Activated naive CD8-positive, alpha-beta T cell treated with anti-CD3 and anti-CD28 coated beads for 36 hours (primary cell): ENCODE measurements at places on chromosomes 1 and 21. TPM values are rescaled to one million over a fixed set of nuclear protein-coding genes. Genes with fewer than 3 reads are reported as not detected.
A peak's percentile ranks its signal among the peaks of the same experiment; 100 is the strongest.

DNA sequence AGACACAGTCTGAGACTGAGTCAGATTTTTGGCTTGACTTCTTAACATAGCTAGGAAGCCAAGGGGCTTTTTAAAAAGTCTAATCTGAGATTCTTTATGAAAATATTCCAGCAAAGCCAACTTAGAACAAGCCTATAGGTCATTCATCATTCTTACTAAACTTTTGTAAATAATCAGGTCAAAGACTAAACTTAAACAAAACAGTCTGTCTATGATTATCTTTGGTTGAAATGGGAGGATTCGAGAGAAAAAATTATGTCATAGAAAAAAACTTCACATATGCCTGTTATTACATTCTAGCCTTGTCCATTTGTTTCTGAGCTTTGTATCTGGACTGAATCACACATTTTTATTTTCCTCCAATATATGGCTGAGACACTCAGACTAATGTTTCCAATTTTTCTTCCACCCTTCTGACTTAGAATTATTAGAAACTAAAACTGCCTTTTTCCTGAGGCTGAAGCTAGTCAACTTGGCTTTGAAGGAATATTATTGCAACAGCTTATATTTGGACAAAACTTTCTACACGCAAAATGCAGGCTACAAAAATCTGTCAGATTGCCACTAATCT, 83.3 kb downstream of the ETS2 start:
- DNase-seq: no peak
- peaks cover 29% of the 10 kb centered on the region for H3K27me3 ChIP-seq
- no peak overlapping the region for H3K27ac ChIP-seq
- peaks cover 6% of the 10 kb centered on the region for H3K36me3 ChIP-seq

The PDZK1 gene
- total RNA-seq: not detected

The PSRC1 gene
- total RNA-seq: 10.7 TPM

DNA sequence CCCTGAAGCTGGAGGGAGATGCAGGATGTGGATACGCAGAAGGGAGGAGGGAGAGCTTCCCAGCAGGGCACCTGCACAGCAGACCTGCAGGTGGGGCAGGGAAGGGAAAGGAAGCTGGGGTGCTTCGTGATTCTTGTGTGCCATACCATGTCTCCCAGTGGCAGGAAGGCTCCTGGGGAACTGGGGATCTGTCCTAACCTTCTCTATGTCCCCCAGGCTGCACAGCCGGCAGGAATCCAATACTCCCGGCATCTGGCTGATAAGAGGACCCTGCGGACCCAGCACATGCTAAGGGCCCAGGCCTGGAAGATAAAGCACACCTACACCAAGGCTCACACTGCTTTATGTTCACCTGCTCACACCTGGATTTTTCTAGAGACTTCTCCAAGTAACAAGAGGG, 79.4 kb downstream of the ITPKB start:
- H3K27me3 ChIP-seq: no peaks in the 10 kb centered on the region
- H3K4me1 ChIP-seq: peaks cover 96% of the 10 kb centered on the region
- peak overlapping the region; percentile 93 for H3K27ac ChIP-seq
- DNase-seq: no peak
- no peak overlapping the region for H3K4me3 ChIP-seq
- peaks cover 14% of the 10 kb centered on the region for H3K36me3 ChIP-seq

DNA sequence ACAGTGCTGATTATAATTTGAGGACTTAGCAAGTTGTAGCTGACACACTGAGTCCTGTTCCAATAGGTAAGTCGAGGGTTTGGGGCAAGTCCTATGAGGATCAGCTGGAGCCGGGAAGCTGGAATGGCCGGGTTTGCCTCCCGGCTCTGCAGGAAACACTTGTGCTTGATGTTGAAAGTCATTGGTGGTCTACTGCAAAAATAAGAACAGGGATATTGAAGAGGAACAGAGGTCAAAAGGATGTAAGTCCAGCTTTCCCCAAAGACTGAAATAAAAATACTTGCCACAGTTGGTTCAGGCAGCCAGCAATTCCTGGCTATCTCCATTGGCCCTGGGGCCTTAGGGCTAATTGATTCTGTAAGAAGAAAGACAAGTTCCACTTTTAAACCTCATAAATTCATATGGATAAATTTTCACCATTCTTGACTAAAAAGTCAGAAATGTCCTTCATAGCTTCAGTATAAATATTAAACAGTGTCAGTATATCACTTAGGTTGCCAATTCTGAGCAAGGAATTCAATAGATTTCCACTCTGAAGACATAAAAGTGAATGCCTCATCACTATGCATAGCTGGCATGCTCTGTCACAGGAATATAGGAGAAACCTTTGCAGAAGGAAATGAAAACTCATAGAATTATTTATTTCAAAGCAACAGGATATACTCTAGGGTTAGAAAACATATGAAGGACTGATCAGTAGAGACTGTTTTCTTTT, 165.2 kb downstream of the AK5 start:
- peaks cover 7% of the 10 kb centered on the region for H3K36me3 ChIP-seq
- DNase-seq: no peak
- H3K4me3 ChIP-seq: no peak overlapping the region

GRCh38 chr21:46486481-46487126, 27.9 kb downstream of the DIP2A start:
- H3K36me3 ChIP-seq: peaks cover 7% of the 10 kb centered on the region
- no peak overlapping the region for H3K4me3 ChIP-seq
- H3K27ac ChIP-seq: peak overlapping the region; percentile 43
- peaks cover 15% of the 10 kb centered on the region for H3K4me1 ChIP-seq
- DNase-seq: no peak

The PROX1 gene
- total RNA-seq: not detected

DNA sequence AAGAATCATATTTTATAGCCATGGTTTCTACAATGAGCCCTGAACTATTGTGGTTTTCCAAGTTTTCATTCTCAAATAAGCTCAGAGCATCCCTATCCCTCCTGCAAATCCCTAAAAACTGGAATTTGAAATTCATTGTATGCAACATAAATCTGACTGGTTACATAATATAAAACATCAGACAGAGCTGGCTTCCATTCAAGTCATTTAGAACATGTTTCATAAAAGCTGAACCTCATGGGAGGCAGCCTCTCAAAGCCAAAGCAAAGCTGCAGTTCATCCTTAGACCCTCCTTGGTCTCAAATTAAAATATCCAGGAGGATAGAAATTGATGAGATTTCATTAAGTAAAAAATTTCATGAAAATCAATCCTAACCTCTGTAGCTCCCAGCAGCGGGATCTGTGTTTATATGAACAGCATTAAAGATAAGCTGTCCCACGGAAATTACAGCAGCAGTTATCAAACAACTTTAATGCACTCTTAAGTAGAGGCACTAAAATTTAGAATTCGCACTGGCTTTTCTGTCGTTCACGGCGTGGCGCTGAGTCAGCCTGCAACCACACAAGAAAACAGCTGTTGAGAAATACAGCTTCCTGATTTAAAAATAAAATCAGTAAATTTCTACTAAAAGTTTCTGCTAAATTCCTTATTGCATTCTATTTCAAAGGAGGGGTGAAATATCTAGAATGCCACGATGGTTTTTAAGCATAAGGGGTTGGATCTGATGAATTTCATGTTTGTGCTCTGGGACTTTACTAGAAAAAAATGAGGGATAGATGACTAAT, 99.9 kb upstream of the TIAM1 start:
- H3K4me1 ChIP-seq: peaks cover 38% of the 10 kb centered on the region
- H3K27ac ChIP-seq: no peak overlapping the region
- H3K36me3 ChIP-seq: peaks cover 5% of the 10 kb centered on the region
- no peak for DNase-seq
- H3K4me3 ChIP-seq: no peak overlapping the region
- no peaks in the 10 kb centered on the region for H3K27me3 ChIP-seq

The GSTM2 gene
- 7.4 TPM for total RNA-seq

GRCh38 chr1:210117198-210117597, 115.4 kb upstream of the SERTAD4 start:
- H3K4me1 ChIP-seq: no peaks in the 10 kb centered on the region
- no peak overlapping the region for H3K27ac ChIP-seq
- no peak for DNase-seq
- no peaks in the 10 kb centered on the region for H3K27me3 ChIP-seq

DNA sequence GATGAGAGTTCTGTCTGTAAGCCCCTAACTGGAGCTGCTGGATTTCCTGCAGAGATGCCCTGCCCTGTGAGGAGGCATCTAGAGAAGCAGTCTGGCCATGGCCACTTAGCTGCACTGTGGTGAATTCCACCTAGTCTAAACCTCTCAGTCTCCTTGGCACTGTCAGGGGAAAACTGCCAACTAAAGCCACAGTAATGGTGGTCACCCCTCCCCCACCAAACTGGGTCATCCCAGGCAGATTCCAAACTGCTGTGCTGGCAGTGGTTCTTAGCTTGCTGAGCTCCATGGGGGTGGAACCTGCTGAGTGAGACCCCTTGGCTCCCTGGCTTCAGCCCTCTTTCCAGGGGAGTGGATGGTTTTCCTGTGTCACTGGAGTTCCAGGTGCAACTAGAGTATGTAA, 740.6 kb downstream of the RWDD3 start:
- DNase-seq: no peak
- H3K27ac ChIP-seq: no peak overlapping the region
- H3K27me3 ChIP-seq: no peaks in the 10 kb centered on the region
- H3K4me3 ChIP-seq: no peak overlapping the region
- H3K36me3 ChIP-seq: no peaks in the 10 kb centered on the region
- no peaks in the 10 kb centered on the region for H3K4me1 ChIP-seq

- peaks cover 20% of the 10 kb centered on the region for H3K27me3 ChIP-seq
- DNase-seq: no peak
- H3K27ac ChIP-seq: no peak overlapping the region
- no peak overlapping the region for H3K4me3 ChIP-seq
- no peaks in the 10 kb centered on the region for H3K36me3 ChIP-seq
Observed at GRCh38 chr1:24110642-24111261, 1.2 kb downstream of the MYOM3 start.

The C1QB gene
- not detected for total RNA-seq

The KLF17 gene
- total RNA-seq: not detected

The DNAJC28 gene
- 0.58 TPM for total RNA-seq

- no peak overlapping the region for H3K4me3 ChIP-seq
- no peak for DNase-seq
- H3K36me3 ChIP-seq: no peaks in the 10 kb centered on the region
- no peaks in the 10 kb centered on the region for H3K4me1 ChIP-seq
Observed at GRCh38 chr1:5221451-5221850, 567.0 kb downstream of the AJAP1 start.

The NUF2 gene
- total RNA-seq: 43.3 TPM

- H3K36me3 ChIP-seq: no peaks in the 10 kb centered on the region
- DNase-seq: no peak
- peak overlapping the region; percentile 69 for H3K4me3 ChIP-seq
- peaks cover 94% of the 10 kb centered on the region for H3K27me3 ChIP-seq
Observed at GRCh38 chr1:220878191-220879075, 810 bp upstream of the HLX start.

The CHIA gene
- total RNA-seq: not detected

DNA sequence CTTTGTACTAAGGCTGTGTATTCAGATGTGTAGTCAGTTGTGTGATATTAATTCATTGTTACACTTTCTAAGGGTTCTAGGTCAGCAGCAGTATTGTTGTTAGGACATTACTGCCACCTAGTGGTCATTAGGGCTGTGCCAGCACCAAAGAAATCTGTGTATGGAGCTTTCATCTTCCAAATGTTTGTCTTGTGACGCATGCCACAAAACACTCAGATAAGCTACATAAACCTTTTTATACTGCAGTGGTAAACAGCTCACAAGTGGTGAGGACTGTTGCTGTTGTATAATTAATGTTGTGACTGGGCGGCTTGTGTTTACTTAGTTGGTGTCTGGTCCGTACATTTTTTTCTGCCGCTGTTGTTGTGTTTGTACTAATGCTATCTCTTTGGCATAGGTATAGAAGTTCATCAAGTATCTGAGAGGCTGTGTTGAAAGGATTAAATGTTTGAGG, 51.7 kb downstream of the S1PR1 start:
- peaks cover 1% of the 10 kb centered on the region for H3K27me3 ChIP-seq
- H3K4me3 ChIP-seq: no peak overlapping the region
- H3K36me3 ChIP-seq: peaks cover 14% of the 10 kb centered on the region
- H3K27ac ChIP-seq: peak overlapping the region; percentile 70

DNA sequence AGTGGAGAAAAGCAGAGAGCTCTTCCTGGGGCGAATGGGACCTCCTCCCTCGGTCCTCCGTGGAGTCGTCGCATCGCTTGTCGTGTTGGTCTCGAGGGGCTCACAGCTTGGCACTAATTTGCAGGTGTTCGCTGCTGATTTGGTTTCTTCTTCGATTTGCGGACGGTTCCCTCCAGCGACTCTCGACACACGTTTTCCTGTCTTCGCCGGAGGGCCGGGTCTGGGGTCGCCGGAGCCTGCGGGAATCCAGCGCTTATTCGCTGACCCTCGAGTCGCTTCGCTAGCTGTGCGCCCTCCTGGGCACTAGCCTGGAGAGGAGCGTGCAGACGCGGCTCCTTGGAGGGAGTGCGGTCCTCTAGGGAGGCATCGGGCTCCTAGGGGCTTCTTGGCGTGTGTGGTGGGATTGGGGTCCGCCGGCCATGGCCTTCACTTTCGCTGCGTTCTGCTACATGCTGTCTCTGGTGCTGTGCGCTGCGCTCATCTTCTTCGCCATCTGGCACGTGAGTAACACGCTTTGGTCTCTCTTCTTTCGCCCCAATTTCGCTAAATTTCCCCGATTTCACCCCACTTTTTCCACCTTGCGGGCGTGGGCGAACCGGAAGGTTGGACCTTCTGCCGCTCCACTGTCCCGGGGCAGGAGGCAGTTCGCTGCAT, 766 bp downstream of the CNIH3 start:
- peaks cover 5% of the 10 kb centered on the region for H3K36me3 ChIP-seq
- peaks cover 69% of the 10 kb centered on the region for H3K27me3 ChIP-seq
- H3K4me3 ChIP-seq: peak overlapping the region; percentile 62
- DNase-seq: no peak
- H3K4me1 ChIP-seq: peaks cover 23% of the 10 kb centered on the region
- H3K27ac ChIP-seq: no peak overlapping the region

The CD101 gene
- total RNA-seq: 0.12 TPM

- peaks cover 4% of the 10 kb centered on the region for H3K4me1 ChIP-seq
- H3K36me3 ChIP-seq: no peaks in the 10 kb centered on the region
- DNase-seq: no peak
- no peak overlapping the region for H3K4me3 ChIP-seq
Observed at GRCh38 chr1:147895123-147895522, 7.5 kb upstream of the GJA8 start.

DNA sequence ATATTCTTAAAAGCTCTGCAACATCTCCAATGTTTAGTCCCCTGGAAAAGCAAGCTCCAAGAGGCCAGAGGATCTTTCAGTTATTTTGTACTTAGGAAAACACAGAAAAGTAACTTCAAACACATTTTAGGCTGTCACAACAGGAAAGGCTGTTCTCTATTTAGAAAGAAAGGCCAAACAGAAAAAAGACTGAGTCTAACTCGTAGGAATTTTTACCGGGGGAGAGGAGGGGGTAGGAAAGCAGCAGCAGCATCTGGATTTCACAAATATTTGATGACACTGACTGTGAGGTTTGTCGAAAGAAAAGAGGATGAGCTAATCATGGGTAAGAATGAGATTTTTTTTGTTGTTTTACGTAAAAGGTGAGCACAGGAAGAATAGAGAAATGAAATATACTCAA, 107.1 kb downstream of the EIF4G3 start:
- H3K27me3 ChIP-seq: no peaks in the 10 kb centered on the region
- H3K27ac ChIP-seq: no peak overlapping the region
- H3K4me3 ChIP-seq: no peak overlapping the region
- H3K4me1 ChIP-seq: no peaks in the 10 kb centered on the region
- H3K36me3 ChIP-seq: peaks cover 3% of the 10 kb centered on the region
